Vein endothelial cell (primary cell): ENCODE measurements at places on chromosomes 3 and 15. TPM values are rescaled to one million over a fixed set of nuclear protein-coding genes. Genes with fewer than 3 reads are reported as not detected.

KPNA4 gene
- total RNA-seq: 38.5 and 53.2 TPM in 2 replicates

KNG1 gene
- not detected in 2 replicates for total RNA-seq

GOLGA6D gene
- total RNA-seq: not detected in 2 replicates

MKRN2OS gene
- total RNA-seq: not detected in 2 replicates

VEPH1 gene
- total RNA-seq: 178 and 210 TPM in 2 replicates
